ENCODE measurements at places on chromosomes 16 and 17. TPM values are rescaled to one million over a fixed set of nuclear protein-coding genes. Genes with fewer than 3 reads are reported as not detected.

Gene CLEC16A
- total RNA-seq = 26.8 TPM

- no peaks in the 10 kb centered on the region for H3K36me3 ChIP-seq
- no peak overlapping the region for H3K27ac ChIP-seq
- H3K27me3 ChIP-seq = no peaks in the 10 kb centered on the region
- H3K4me3 ChIP-seq = no peak overlapping the region
- H3K4me1 ChIP-seq = no peaks in the 10 kb centered on the region
Measured at GRCh38 chr17:73867056-73867455, 222.8 kb upstream of the SDK2 start.

Gene ZACN
- total RNA-seq = not detected

- peaks cover 4% of the 10 kb centered on the region for H3K4me1 ChIP-seq
- H3K27ac ChIP-seq = no peak overlapping the region
- H3K36me3 ChIP-seq = no peaks in the 10 kb centered on the region
- no peak overlapping the region for H3K4me3 ChIP-seq
- no peaks in the 10 kb centered on the region for H3K27me3 ChIP-seq
Measured at GRCh38 chr17:74161503-74161875, 42.0 kb upstream of the RPL38 start.

GRCh38 chr17:21200590-21201297 is 13.2 kb downstream of the TMEM11 start:
- peak overlapping the region; percentile 79 for H3K27ac ChIP-seq
- no peak overlapping the region for H3K4me3 ChIP-seq
- no peak for DNase-seq
- peaks cover 14% of the 10 kb centered on the region for H3K4me1 ChIP-seq

- H3K4me1 ChIP-seq = peaks cover 15% of the 10 kb centered on the region
- no peak overlapping the region for H3K4me3 ChIP-seq
- no peaks in the 10 kb centered on the region for H3K36me3 ChIP-seq
- H3K27me3 ChIP-seq = no peaks in the 10 kb centered on the region
- no peak overlapping the region for H3K27ac ChIP-seq
- no peak for DNase-seq
Measured at GRCh38 chr17:81418710-81419318, 23.6 kb downstream of the BAHCC1 start.

- DNase-seq = no peak
- H3K4me3 ChIP-seq = no peak overlapping the region
- no peaks in the 10 kb centered on the region for H3K36me3 ChIP-seq
- H3K4me1 ChIP-seq = peaks cover 20% of the 10 kb centered on the region
- no peaks in the 10 kb centered on the region for H3K27me3 ChIP-seq
Measured at GRCh38 chr16:56269281-56269680, 78.0 kb downstream of the GNAO1 start.

Gene NAT9
- 45.9 TPM for total RNA-seq

- no peaks in the 10 kb centered on the region for H3K27me3 ChIP-seq
- H3K4me1 ChIP-seq = peaks cover 55% of the 10 kb centered on the region
- H3K27ac ChIP-seq = peak overlapping the region; percentile 67
- H3K4me3 ChIP-seq = no peak overlapping the region
- DNase-seq = no peak
Measured at GRCh38 chr17:77480509-77481215, 339.9 kb downstream of the SEC14L1 start.

- DNase-seq = no peak
- H3K4me1 ChIP-seq = no peaks in the 10 kb centered on the region
- H3K27me3 ChIP-seq = no peaks in the 10 kb centered on the region
- peaks cover 19% of the 10 kb centered on the region for H3K36me3 ChIP-seq
- no peak overlapping the region for H3K27ac ChIP-seq
Measured at GRCh38 chr17:67082107-67082506, 37.8 kb downstream of the CACNG1 start.

GRCh38 chr17:28874750-28875149 is 19.9 kb downstream of the ERAL1 start:
- H3K4me3 ChIP-seq = no peak overlapping the region
- no peak for DNase-seq
- no peaks in the 10 kb centered on the region for H3K27me3 ChIP-seq
- H3K4me1 ChIP-seq = peaks cover 4% of the 10 kb centered on the region
- peaks cover 2% of the 10 kb centered on the region for H3K36me3 ChIP-seq

Gene FOXO3B
- total RNA-seq = 11.5 TPM

Gene KRTAP3-1
- total RNA-seq = not detected

DNA sequence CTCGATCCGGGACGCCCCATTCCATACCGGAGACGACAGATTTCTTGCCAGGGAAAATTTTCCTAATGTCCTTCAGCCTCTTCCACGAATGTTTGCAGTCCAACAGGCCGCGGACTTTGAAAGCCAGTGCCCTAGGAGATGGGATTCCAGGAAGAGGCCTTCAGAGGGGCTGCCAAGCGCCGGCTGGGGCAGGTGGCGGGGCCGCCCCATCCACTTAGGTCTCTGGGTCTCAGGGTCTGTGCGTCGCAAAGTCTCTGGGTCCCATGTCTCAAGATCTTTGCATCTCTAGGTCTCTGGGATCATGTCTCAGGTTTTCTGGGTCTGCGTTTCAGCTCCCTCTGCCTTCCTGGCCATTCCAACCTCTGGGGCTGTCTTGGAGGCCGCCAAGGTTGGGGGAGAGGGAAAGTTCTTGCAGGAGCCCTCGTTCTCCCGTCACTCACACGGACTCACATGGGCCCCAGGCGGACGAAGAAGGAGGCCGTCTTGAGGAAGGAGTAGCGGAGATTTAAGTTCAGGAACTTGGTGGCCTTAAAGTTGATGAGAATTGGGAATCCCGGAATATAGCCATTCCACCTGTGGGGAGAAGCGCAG is 7.2 kb downstream of the ALOX12B start:
- DNase-seq = no peak
- no peak overlapping the region for H3K27ac ChIP-seq
- H3K27me3 ChIP-seq = peaks cover 92% of the 10 kb centered on the region
- H3K36me3 ChIP-seq = no peaks in the 10 kb centered on the region
- peak overlapping the region; percentile 37 for H3K4me3 ChIP-seq
- H3K4me1 ChIP-seq = no peaks in the 10 kb centered on the region

- H3K36me3 ChIP-seq = no peaks in the 10 kb centered on the region
- H3K4me1 ChIP-seq = peaks cover 16% of the 10 kb centered on the region
- DNase-seq = no peak
- H3K4me3 ChIP-seq = no peak overlapping the region
Measured at GRCh38 chr16:54050459-54051210, 236.0 kb downstream of the IRX3 start.

GRCh38 chr17:73462823-73463222 is 151.0 kb upstream of the CDC42EP4 start:
- peaks cover 13% of the 10 kb centered on the region for H3K4me1 ChIP-seq
- H3K36me3 ChIP-seq = no peaks in the 10 kb centered on the region
- H3K4me3 ChIP-seq = no peak overlapping the region
- peak; percentile 62 for DNase-seq

Data from cardiac muscle cell (in vitro differentiated cells and primary cell).